ENCODE measurements at places on chromosomes 7 and 10. TPM values are rescaled to one million over a fixed set of nuclear protein-coding genes. Genes with fewer than 3 reads are reported as not detected.

The MACROH2A2 gene
- polyA plus RNA-seq = 52.0 TPM

GRCh38 chr7:134780166-134780828, 863 bp downstream of the CALD1 start:
- DNase-seq = no peak

DNA sequence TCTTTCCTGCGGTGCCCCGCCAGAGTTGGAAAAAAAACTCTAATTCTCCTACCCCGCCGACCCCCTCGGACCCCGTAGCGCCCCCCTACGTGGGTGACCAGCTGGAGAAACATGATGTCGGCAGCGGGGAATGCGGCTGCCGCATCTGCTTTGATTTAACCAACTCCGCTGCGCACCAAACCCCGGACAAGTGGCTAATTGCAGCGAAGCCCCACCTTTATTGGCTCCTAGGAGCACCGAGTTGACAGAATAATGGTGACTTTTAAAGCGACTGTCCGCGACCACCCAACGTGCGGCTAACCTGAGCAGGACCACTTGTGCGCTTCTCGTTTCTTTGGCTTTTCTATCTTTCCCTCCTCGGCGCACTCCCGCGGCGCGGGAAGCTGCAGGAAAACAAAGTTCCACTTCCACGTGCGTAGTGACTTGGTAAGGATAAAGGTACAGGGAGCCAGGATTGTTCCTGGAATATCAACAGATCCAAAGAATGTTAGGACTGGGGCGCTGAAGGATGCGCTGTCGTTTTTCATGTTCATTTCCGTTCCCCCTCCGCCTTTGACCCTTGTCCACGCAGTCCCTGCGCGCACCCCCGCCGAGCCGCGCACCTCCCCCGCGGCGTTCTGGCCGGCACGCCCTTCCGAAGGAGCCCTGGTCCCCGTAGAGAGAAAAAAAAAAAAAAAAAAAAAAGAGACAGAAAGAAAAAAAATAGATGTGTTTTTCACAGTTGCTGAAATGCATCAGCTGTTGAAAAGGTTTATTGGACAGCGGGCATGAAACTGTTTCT, 1.4 kb downstream of the WNT16 start:
- DNase-seq = peak; percentile 34

- no peak for DNase-seq
These were observed 196.9 kb downstream of the ZNF716 start for GRCh38 chr7:57646901-57647246.

- DNase-seq = no peak
These were observed 263.2 kb upstream of the C7orf33 start for GRCh38 chr7:148327379-148327778.

DNA sequence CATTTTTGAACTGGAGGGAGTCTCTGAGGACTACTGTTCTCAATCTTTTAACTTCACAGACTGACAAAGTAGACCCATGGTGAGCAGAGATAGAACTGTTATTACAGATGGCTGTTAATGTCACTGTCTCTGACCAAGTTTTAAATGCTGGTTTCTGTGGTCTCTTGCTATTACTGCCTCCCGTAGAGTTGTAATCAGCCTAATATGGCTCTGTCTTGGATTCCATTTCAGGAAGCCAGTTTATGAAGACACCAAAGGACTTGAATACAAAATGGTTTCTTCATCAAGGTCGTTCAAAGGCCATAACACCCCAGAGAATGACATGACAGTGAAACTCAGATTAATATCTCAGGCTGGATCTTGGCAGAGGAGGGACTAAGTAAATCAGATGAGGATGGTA, 3.9 kb downstream of the SFRP4 start:
- no peak for DNase-seq

All from large intestine (tissue), 12 donors.